ENCODE measurements at places on chromosomes 4 and X. TPM values are rescaled to one million over a fixed set of nuclear protein-coding genes. Genes with fewer than 3 reads are reported as not detected.

XAGE1A gene
- not detected for total RNA-seq

CTAG1B gene
- not detected for total RNA-seq

MAGED4 gene
- total RNA-seq = 35.2 TPM

BTK gene
- total RNA-seq = not detected

MAGEA2B gene
- total RNA-seq = not detected

SPACA5 gene
- not detected for total RNA-seq

STPG2 gene
- not detected for total RNA-seq

PAPSS1 gene
- total RNA-seq = 62.3 TPM

PLA2G12A gene
- total RNA-seq = 15.5 TPM

ARFIP1 gene
- total RNA-seq = 46.4 TPM

GLRA3 gene
- not detected for total RNA-seq

GSX2 gene
- not detected for total RNA-seq

GDPD2 gene
- not detected for total RNA-seq

PABPC1L2B gene
- total RNA-seq = not detected

F9 gene
- total RNA-seq = not detected

RBM46 gene
- total RNA-seq = not detected

WWC2 gene
- 42.5 TPM for total RNA-seq

HTN3 gene
- total RNA-seq = not detected

LANCL3 gene
- 0.03 TPM for total RNA-seq

GAGE12G gene
- not detected for total RNA-seq

PNMA6A gene
- not detected for total RNA-seq

SCML1 gene
- 20.7 TPM for total RNA-seq

CC2D2A gene
- total RNA-seq = 3.9 TPM

EDNRA gene
- total RNA-seq = 2.9 TPM

UGT2A1 gene
- total RNA-seq = not detected

Measured in SJSA1 (cell line).